ENCODE measurements at places on chromosomes 12 and 14. TPM values are rescaled to one million over a fixed set of nuclear protein-coding genes. Genes with fewer than 3 reads are reported as not detected.

PPP4R4 gene
- 3.5 TPM for total RNA-seq

C12orf56 gene
- total RNA-seq = 0.08 TPM

GMFB gene
- total RNA-seq = 39.5 TPM

ITGB7 gene
- total RNA-seq = 166 TPM

KLRC1 gene
- total RNA-seq = not detected

FZD10 gene
- total RNA-seq = not detected

OTOGL gene
- not detected for total RNA-seq

SLC6A13 gene
- total RNA-seq = 0.11 TPM

NRXN3 gene
- not detected for total RNA-seq

CARMIL3 gene
- 0.11 TPM for total RNA-seq

DNA sequence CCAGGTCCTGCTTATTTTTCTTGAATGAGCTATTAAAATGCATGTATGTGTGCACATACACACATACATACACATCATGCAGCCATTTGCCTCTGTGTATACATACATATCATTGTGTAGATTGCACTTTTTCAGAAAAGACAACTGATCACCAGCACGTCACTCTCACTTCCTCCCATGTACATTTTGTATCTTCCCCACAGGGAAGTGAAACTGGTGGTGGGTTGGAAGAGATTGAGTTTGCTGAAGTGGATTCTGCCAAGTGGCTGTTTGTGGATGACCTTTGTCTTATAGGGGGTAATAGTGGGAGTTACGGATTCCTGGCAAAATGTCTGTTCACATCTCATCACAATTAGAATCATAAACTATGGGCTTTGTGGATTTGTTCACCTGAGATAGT, 448.6 kb downstream of the RAD51B start:
- DNase-seq = no peak

DNA sequence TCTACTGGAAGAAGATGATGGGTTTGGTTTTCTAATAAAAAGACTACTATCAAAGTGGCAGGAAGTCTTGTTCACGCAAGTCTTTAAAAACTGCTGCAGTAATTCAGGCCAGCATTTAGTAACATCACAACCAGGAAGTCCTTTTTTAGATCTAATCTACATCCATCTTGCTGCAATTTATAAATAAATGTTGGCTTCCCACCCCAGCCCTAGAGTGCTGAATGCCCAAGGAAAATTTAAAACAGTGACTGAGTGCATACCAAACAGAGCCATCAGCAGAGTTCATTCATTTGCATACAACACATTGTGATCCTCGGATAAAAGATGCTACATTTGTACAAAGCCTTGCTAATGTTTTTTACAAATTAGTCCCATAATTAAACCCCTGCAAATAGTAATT, 72.1 kb downstream of the PHLDA1 start:
- DNase-seq = no peak

DNA sequence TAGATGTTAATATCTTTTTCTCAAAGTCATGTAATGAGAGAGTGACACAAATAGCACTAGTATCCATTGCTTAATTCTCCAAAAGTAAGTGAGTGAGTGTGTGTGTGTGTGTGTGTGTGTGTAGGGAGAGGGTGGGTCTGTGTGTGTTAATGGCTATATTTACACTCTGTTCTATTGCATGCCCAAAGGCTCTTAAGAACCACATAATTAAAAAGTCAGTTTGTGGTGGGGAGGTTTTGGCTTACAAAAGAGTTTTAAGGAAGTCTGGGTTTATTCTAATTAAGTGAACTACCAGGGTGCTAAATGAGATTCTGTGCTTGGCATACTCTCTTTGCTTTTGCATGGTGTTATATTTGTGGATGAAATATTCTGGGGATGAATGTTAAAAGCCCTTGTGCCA, 1897.6 kb upstream of the FLRT2 start:
- no peak for DNase-seq

- no peak for DNase-seq
Observed at GRCh38 chr12:115588131-115588530, 689.4 kb downstream of the MED13L start.

DNA sequence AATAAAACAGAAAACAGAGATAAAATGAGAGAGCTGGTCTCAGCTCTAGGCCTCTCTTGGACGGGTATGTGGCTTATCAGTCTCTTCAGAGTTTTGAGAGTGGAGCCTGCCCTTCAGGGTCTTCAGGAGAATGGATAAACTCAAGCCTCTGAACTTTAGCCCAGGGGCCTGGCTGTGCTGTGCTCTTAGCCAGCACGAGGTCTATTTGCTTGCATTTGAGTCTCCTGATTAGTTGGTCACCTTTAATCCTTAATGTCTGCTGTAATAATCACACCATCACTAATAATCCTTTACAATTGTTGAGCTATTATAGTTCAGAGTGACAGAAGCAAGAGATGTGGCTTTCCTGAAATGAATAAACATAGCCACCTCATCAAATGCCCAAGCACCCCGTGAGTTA, 24.3 kb downstream of the KRT80 start:
- no peak for DNase-seq

GRCh38 chr12:67855103-67855502, 134.1 kb upstream of the IFNG-AS1 start:
- DNase-seq = no peak

DNA sequence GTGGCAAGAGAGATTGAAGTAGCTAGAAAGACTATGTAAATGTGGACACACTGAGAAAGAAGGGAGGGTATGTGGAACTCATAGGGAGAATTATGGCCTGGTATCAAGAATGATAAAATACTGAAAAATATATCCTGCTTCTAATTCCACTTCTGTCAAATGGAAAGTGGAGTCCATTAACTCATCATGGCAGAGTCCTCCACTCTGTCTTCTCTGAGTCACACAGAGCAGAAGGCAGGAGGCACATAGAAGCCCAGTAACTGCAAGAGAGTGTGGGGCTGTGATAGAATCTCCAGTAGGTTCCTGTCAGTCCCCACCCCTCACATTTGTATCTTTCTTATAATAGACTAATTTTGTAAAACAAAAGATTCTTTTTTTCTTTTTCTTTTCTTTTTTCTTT, 223.7 kb downstream of the AKAP6 start:
- no peak for DNase-seq

DNA sequence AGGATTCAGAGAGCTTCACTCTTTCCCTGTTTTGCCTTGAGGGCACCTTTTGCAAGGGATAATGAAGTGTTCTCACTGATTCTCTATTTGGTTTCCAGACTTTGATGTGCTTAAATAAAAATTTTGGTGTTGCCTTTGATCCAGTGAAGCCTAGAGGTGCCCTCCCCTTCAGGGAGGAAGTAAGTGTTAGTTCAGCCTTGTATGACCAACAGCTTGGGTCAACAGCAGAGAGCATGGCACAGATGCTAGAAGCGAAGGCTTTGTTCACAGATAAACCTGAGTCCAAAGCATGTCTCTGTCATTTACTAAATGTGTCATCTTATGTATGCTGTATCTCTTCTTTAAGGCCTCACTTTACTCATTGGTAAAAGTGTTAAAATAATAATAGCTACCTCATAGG, 52.8 kb upstream of the STXBP6 start:
- no peak for DNase-seq

- DNase-seq = no peak
Observed at GRCh38 chr12:113333877-113334785, 778 bp downstream of the SLC8B1 start.

GRCh38 chr12:25825446-25825845, 133.0 kb upstream of the RASSF8 start:
- no peak for DNase-seq

GRCh38 chr14:82520765-82521164, 987.1 kb upstream of the SEL1L start:
- no peak for DNase-seq

DNA sequence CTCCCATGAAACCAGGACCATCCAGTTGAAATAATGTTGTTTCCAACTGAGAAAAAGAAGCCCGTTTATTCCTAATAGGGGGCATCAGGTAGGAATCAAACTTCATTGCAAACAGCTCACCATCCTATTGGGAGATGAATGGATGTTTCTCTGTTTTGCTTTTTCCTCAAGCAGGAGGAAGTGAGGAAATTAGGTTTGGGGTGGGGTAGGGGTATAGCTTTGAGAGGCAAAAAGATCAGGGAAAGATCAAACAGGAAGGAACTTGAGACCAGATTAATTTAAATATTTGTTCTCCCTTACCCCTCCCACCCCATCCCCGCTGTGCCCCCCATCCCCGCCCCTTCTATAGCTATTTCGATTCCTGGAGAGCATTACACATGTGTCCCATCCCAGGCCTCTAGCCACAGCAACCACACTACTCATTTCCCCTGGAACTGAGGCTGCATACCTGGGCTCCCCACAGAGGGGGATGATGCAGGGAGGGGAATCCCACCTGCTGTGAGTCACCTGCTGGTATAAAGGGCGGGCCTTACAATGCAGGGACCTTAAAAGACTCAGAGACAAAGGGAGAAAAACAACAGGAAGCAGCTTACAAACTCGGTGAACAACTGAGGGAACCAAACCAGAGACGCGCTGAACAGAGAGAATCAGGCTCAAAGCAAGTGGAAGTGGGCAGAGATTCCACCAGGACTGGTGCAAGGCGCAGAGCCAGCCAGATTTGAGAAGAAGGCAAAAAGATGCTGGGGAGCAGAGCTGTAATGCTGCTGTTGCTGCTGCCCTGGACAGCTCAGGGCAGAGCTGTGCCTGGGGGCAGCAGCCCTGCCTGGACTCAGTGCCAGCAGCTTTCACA, at the start of gene IL23A:
IL23A (plus strand) TSS at position 577 of the 850 bp plus-strand sequence; CDS start at position 738, 161 bp downstream.
- DNase-seq = peak; percentile 92

- DNase-seq = no peak
Observed at GRCh38 chr12:27334042-27334720, 1.5 kb downstream of the BMAL2 start.

DNA sequence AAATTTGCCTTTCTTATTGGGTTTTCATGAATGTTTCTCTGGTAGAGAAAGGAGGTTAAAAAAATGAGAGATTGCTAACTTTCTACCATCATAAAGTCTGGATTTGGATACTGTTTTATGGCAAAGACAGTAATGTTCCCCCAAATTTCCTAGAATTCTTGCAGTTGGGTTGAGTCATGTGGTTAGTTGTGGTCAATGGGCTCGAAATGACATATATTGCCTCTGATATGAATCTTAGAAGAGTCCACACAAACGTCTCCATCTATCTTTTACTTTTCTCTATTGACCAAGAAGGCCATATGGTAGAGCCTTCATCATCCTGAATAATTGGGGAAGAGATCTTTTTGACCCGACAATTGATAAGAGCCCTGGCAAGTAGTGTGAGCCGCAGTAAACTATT, 119.5 kb upstream of the PMCH start:
- no peak for DNase-seq

DNA sequence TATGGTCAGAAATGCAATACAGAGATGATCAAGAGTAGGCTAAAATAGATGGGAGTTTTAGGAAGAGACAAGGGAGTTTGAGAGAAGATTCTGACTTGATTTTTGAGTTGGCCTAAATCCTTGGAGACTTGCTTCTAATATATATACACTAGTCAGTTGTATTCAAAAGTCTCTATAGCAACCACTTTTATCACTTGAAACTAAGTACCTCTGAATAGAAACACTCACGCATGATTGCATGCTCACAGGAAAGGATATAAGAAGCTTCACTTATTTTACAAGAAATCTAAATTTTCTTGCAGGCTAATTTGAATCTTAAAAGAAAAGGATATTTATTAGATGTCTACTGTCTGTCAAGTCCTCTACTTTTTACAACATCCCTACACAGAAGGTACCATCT, 316.8 kb downstream of the SNAPC1 start:
- no peak for DNase-seq

GRCh38 chr12:64796205-64796845, 28.1 kb upstream of the TBC1D30 start:
- DNase-seq = peak; percentile 86

- no peak for DNase-seq
Observed at GRCh38 chr12:59014885-59015284, 94.6 kb upstream of the LRIG3 start.

DNA sequence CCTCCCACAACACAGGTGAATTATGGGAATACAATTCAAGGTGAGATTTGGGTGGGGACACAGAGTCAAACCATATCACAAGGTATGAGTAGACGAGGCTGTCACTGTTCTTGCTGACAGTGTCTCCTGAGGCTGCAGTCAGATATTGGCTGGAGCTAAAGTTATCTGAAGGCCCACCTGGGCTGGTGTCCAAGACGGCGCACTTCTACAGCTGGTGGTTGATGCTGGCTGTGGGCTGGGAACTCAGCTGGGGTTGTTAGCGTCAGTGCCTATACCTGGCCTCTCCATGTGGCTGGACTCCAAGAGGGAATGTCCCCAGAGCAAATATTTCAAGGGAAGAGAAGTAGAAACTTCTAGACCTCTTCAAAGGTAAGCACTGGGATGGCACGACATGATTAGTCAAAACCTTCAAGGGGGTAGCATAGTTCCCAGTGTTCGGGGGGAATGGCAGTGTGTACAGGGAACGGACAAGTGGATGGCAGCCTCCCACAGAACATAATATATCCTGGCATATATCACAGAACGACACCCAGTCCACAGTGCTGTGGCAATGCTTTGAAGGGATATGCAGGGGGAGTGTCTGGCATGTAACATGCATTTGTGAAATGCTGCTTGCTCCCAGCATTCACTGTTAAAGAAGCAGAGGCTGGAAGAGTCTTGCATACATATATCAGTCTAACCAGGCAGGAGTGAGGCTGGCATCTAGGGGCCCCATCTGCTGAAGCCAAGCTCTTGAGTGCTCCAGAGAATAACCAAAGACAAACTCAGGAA, 126.7 kb upstream of the RFLNA start:
- DNase-seq = no peak

GRCh38 chr14:100031506-100032281, 33.5 kb upstream of the EVL start:
- no peak for DNase-seq

Data from CD4-positive, alpha-beta T cell (primary cell).